ENCODE measurements at places on chromosomes 11 and 22. TPM values are rescaled to one million over a fixed set of nuclear protein-coding genes. Genes with fewer than 3 reads are reported as not detected.

Gene CSNK2A3
- total RNA-seq = 3.9 TPM

Gene ASCL2
- total RNA-seq = 2.2 TPM

Gene CHST1
- 4.9 TPM for total RNA-seq

Gene C11orf42
- not detected for total RNA-seq

Gene SGSM1
- 3.8 TPM for total RNA-seq

Gene C22orf42
- total RNA-seq = not detected

Gene OR52I1
- not detected for total RNA-seq

Gene CDK2AP2
- 84.2 TPM for total RNA-seq

Gene OR6A2
- not detected for total RNA-seq

Gene COMMD9
- 74.5 TPM for total RNA-seq

DNA sequence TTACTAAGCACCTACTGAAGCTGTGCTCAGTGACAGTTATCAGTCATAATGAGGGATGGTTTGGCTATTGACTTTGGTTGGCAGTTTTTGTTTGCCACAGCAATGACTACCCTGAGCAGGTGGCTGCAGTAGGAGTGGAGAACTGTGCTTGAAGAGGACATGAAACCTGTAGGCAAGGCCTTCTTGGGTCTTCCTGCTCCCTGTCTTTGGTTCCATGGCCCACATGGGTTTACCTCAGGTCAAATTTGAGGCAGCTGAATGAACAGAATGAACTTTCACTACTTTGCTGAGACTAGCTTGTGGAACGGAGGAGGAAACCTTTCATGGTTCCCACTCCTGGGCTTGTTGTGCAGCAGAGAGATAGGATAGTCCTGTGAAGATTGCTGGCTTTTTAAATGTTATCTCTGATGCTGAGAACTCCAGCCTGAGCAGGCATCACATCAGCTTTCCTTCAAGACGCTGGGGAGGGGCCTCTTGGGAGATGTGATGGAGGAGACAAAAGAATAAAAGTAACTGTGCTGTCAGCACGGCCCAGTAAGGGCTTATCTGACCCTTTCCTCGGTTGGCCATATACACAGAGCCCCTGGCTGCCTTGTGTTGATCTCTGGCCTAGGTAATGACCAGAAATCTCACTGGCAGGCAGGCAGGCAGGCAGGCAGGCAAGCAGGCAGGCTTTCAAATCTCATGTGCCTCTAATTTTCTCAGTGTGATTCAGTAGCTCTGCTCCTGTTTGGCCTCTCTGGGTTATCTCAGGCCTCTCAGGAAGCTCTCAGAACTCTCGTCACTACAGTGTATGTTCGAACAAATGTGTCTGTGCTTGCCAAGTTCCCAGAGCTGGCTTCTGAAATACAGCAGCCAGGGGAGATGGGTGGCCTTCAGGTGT is 12.0 kb downstream of the STIM1 start:
- peaks cover 39% of the 10 kb centered on the region for H3K4me1 ChIP-seq
- H3K36me3 ChIP-seq = no peaks in the 10 kb centered on the region
- DNase-seq = no peak
- H3K4me3 ChIP-seq = no peak overlapping the region
- H3K27ac ChIP-seq = peak overlapping the region; percentile 66
- no peaks in the 10 kb centered on the region for H3K27me3 ChIP-seq

DNA sequence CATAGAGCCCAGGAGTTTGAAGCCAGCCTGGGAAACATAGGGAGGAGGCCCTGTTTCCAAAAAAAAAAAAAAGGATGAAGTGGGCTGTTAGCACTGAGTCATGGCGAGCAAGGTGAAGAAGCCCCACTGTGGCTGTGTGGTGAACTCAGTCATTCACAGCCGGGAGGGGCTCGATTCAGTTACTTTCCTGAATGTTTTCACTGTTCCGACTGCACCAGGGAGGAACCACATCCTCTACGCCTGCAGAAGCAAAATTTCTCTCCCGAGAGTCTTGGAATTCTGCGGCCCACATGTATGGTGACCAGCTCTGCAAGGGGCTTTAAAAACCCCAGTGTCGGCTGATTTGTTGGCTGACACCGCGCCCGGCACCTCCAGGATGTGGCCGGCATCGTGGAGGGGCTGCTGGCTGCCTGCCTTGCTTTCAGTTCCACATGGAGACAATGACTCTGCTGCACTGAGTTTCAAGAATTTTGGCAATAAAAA is 27.8 kb upstream of the GRAMD4 start:
- no peaks in the 10 kb centered on the region for H3K27me3 ChIP-seq
- peaks cover 35% of the 10 kb centered on the region for H3K4me1 ChIP-seq
- DNase-seq = no peak
- H3K4me3 ChIP-seq = peak overlapping the region; percentile 22

DNA sequence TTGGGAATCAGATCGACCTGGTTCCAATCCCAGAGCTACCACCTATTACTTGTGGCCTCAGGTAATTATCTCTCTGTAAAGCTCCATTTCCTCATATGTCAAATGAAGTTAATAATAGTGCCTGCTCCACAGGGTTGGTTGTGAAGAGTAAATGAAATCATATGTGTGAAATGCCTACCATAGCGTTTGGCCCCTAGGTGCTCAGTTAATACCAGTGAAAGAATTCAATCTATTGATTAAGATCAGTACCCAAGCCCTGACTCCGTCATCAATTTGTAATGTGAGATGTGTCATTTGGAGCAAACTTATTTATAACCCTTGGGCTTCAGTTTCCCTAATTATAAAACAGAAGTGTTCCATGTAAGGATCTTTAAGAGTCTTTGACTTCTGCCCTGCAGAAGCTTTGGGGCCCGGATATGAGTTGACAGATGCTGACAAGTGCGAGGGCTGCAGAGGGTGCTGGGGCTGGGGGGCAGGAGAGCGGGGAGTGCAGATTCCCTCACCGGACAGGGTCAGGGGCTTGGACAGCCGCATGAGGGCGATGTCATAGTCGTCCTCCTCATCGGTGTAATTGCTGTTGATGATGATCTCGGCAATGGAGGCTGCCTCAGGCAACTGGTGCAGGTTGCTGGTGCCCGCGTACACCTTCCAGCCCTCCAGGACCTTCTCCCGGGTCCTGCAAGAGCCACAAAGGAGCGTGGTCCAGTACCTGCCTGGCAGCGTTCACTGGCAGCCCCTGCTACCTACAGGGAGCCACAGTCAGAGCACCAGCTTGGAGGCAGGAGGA is 20.9 kb downstream of the TMPRSS13 start:
- H3K27ac ChIP-seq = no peak overlapping the region
- no peaks in the 10 kb centered on the region for H3K4me1 ChIP-seq
- DNase-seq = no peak
- no peak overlapping the region for H3K4me3 ChIP-seq

- no peaks in the 10 kb centered on the region for H3K36me3 ChIP-seq
- no peak overlapping the region for H3K27ac ChIP-seq
- H3K4me3 ChIP-seq = no peak overlapping the region
Observed at GRCh38 chr11:61174273-61174672, 13.0 kb upstream of the VPS37C start.

DNA sequence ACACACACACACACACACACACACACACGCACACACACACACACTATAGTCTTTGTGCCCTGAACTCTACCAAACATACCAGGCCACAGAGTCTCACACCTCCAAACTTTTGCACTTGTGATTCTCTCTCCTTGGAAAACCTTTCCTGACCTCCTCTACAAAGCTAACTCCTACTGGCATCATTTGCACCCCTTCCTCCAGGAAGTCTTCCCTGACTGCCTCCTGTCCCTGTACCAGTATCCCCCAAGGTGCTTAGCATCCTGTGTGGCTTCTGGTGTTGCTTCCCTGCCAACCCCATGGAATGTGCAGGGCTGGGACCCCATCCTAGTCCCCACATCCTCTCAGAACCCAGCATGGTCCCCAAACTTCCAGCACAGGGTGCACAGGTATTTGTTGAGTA is 8.9 kb downstream of the TPST2 start:
- no peaks in the 10 kb centered on the region for H3K36me3 ChIP-seq
- DNase-seq = no peak
- H3K4me3 ChIP-seq = no peak overlapping the region
- H3K27me3 ChIP-seq = no peaks in the 10 kb centered on the region

DNA sequence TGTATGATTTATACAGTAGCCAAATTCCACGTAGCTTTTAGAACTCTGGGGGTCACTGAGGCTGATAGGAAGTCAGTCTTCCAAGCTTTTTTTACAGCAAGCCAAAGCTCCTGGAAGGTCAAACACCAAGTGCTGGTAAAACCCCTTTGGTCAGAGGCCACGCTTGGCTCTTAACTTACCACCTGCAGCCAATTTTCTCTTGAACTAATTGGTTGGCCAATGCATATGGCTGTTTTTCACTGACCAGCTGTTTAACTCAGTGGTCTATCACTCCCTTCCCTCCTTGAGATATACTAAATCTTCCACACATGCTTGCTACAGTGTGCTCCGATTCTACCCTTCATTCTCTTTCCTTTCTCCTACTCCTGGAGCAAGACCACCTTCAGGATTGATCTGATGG is 116.0 kb downstream of the FAR1 start:
- H3K36me3 ChIP-seq = no peaks in the 10 kb centered on the region
- no peak for DNase-seq
- H3K27ac ChIP-seq = no peak overlapping the region
- H3K27me3 ChIP-seq = no peaks in the 10 kb centered on the region

- no peak overlapping the region for H3K4me3 ChIP-seq
- H3K27ac ChIP-seq = no peak overlapping the region
- no peaks in the 10 kb centered on the region for H3K36me3 ChIP-seq
- no peak for DNase-seq
Observed at GRCh38 chr11:86089659-86090058, 20.8 kb upstream of the PICALM start.

DNA sequence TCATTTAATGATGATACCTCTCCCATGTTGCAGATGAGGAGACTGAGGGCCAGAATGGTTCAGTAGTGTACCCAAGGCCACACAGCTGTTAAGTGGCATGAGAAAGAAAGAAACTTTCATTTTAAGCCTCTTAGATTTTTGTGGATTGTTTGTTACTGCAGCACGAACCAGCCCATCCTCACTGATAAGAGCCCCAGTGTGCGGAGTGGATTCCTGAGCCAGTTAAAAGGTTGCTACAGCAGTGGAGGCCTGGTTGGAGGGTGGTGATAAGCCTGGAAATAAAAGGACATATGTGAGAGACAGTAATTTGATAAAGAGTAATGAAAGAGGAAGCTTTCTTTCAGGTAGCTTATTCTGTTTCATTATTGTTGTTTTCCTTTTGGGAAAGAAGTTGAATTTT is 89.0 kb downstream of the ATXN10 start:
- no peaks in the 10 kb centered on the region for H3K27me3 ChIP-seq
- no peak for DNase-seq
- no peak overlapping the region for H3K4me3 ChIP-seq
- peaks cover 5% of the 10 kb centered on the region for H3K36me3 ChIP-seq
- H3K4me1 ChIP-seq = peaks cover 4% of the 10 kb centered on the region
- no peak overlapping the region for H3K27ac ChIP-seq

DNA sequence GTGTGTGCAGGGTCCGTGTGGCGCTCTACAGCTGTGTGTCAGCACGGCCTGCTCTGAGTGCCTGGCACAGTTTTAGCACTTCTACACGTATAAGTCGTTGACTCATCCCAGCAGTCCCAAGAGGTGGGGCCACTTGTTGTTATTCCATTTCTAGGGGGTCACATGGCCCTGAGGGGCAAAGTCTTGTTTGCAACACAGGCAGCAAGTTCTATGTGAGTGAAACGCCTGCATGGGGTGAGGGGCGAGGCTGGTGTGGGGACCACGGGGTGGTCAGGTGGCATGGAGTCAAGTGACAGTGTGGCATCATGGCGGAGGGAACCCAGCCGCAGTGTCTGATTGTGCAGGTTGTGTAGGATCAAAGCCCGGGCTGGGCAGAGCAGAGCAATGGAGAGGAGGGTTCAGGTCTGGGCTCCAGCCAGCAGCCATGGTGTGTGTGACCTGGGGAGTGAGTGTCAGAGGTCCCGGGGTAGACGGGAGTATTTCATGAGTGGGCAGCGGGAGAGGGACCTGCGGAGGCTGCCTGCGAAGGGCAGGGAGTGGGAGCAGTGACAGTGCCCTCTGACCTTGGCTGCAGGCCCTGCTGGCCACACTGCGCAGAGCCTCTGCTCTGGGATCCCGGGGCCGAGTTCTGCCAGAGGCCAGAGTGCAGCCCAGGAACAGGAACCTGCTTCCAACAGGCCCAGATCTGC is 27.9 kb downstream of the SHANK3 start:
- no peaks in the 10 kb centered on the region for H3K27me3 ChIP-seq
- H3K27ac ChIP-seq = no peak overlapping the region
- DNase-seq = peak; percentile 58
- peaks cover 4% of the 10 kb centered on the region for H3K36me3 ChIP-seq

GRCh38 chr22:47395481-47395880 is 633.0 kb downstream of the TBC1D22A start:
- peak; percentile 46 for DNase-seq
- H3K27ac ChIP-seq = no peak overlapping the region

GRCh38 chr22:48943567-48944432 is 883.9 kb downstream of the BRD1 start:
- H3K27ac ChIP-seq = no peak overlapping the region
- H3K36me3 ChIP-seq = no peaks in the 10 kb centered on the region
- H3K4me1 ChIP-seq = no peaks in the 10 kb centered on the region

Measured in upper lobe of right lung (tissue), 1 donor.